Bronchial smooth muscle cell (primary cell): ENCODE measurements at places on chromosomes 16 and 17. TPM values are rescaled to one million over a fixed set of nuclear protein-coding genes. Genes with fewer than 3 reads are reported as not detected.

TBC1D3H gene
- not detected in 2 replicates for total RNA-seq

SRCIN1 gene
- total RNA-seq: not detected in 2 replicates

JMJD6 gene
- total RNA-seq: 10.7 and 13.7 TPM in 2 replicates

PKMYT1 gene
- total RNA-seq: 1.1 TPM in 1 of 2 replicates, not detected in the other

ERN2 gene
- 0.26 and 1.3 TPM in 2 replicates for total RNA-seq

MPP2 gene
- total RNA-seq: 3.6 and 5.8 TPM in 2 replicates

BANP gene
- 19.9 and 28.9 TPM in 2 replicates for total RNA-seq

KIF18B gene
- 0.32 and 0.77 TPM in 2 replicates for total RNA-seq

CLEC19A gene
- not detected in 2 replicates for total RNA-seq

BAIAP3 gene
- 0.32 and 0.34 TPM in 2 replicates for total RNA-seq

PTGES3L gene
- 0.16 TPM in 1 of 2 replicates, not detected in the other for total RNA-seq

CFAP97D1 gene
- not detected in 2 replicates for total RNA-seq

SCGB1C2 gene
- total RNA-seq: not detected in 2 replicates

ZSCAN10 gene
- total RNA-seq: not detected in 2 replicates

TEKT1 gene
- total RNA-seq: not detected in 2 replicates

TBC1D3L gene
- 2.4 and 4.4 TPM in 2 replicates for total RNA-seq

CD7 gene
- 0.43 TPM in 1 of 2 replicates, not detected in the other for total RNA-seq

GFAP gene
- total RNA-seq: 0.16 and 0.17 TPM in 2 replicates

VPS35 gene
- total RNA-seq: 71.1 and 91.9 TPM in 2 replicates

UBE2O gene
- total RNA-seq: 19.4 and 23.3 TPM in 2 replicates

ST6GALNAC2 gene
- 1.0 and 1.4 TPM in 2 replicates for total RNA-seq

APOBR gene
- total RNA-seq: not detected in 2 replicates

TMEM88 gene
- 0.16 and 0.26 TPM in 2 replicates for total RNA-seq

SLFN14 gene
- total RNA-seq: not detected in 2 replicates

CLEC18B gene
- 0.47 and 0.52 TPM in 2 replicates for total RNA-seq

SPIRE2 gene
- 1.5 and 1.6 TPM in 2 replicates for total RNA-seq

CD68 gene
- total RNA-seq: 21.0 and 27.6 TPM in 2 replicates

TBC1D3 gene
- not detected in 2 replicates for total RNA-seq

EFCAB13 gene
- total RNA-seq: 5.8 and 11.1 TPM in 2 replicates

HID1 gene
- 0.16 and 0.52 TPM in 2 replicates for total RNA-seq

ZNF385C gene
- total RNA-seq: not detected in 2 replicates

ZNF48 gene
- 3.1 and 4.4 TPM in 2 replicates for total RNA-seq

TOM1L2 gene
- 18.0 and 22.0 TPM in 2 replicates for total RNA-seq

RAB37 gene
- 0.16 and 0.60 TPM in 2 replicates for total RNA-seq

KRTAP4-6 gene
- total RNA-seq: not detected in 2 replicates

SLFN11 gene
- 35.1 and 51.2 TPM in 2 replicates for total RNA-seq

SPECC1 gene
- total RNA-seq: 0.43 and 1.9 TPM in 2 replicates

IRX5 gene
- total RNA-seq: 0.09 TPM in 1 of 2 replicates, not detected in the other

IRX3 gene
- under 0.01 TPM in 1 of 2 replicates, not detected in the other for total RNA-seq

RAD51C gene
- 18.1 and 21.7 TPM in 2 replicates for total RNA-seq

CACNG1 gene
- total RNA-seq: not detected in 2 replicates

CCL15 gene
- total RNA-seq: not detected in 2 replicates

TNS4 gene
- total RNA-seq: not detected in 2 replicates

CXCL16 gene
- 0.63 and 1.6 TPM in 2 replicates for total RNA-seq

SLC38A8 gene
- not detected in 2 replicates for total RNA-seq

C16orf95 gene
- total RNA-seq: 4.7 and 7.1 TPM in 2 replicates

DOC2A gene
- 0.16 and 0.34 TPM in 2 replicates for total RNA-seq

CACNA1G gene
- total RNA-seq: 0.32 and 1.0 TPM in 2 replicates

NHLRC4 gene
- 1.1 and 4.7 TPM in 2 replicates for total RNA-seq

KRT28 gene
- total RNA-seq: not detected in 2 replicates
